Posterior vena cava (tissue), 2 donors: ENCODE measurements at places on chromosomes 16 and 17. TPM values are rescaled to one million over a fixed set of nuclear protein-coding genes. Genes with fewer than 3 reads are reported as not detected.

The CCL1 gene
- not detected for total RNA-seq

The PARD6A gene
- total RNA-seq, result 2.9 TPM

The CCL8 gene
- total RNA-seq, result 0.81 TPM

GRCh38 chr16:17350207-17350606, 120.6 kb downstream of the XYLT1 start:
- DNase-seq, result peak; percentile 80

GRCh38 chr17:34717092-34717491, 137.7 kb downstream of the TMEM132E start:
- no peak for DNase-seq

GRCh38 chr17:3935140-3935542, 18.9 kb upstream of the P2RX1 start:
- DNase-seq, result peak; percentile 84

DNA sequence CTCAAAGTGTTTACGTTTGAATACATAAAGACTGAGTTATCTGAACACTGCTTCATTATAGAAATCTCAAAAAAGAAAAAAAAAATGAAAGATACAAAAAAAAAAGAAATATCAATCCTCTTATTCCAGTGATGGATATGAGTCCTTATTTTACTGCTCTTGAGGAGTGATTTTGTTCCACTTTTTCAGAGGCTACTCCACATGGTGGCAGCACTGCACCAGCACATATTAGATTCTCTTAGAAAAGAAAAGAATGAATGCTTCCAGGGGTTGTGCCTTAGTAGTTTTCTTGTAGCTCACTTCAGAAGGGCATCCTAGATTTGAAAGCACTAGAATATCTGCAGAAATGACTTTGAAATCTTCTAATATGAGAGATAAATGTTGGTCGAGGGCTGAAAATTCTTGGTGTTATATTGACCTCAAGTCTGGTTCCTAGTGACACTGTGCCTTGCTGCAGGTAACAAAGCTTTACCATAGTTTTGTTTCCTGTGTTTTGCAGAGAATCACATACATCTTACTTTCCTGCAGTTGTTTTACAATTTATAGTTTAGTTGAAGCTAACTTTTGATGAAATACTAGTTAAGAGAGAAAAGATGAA, 25.9 kb downstream of the AP2B1 start:
- DNase-seq, result no peak

The KRTAP4-5 gene
- not detected for total RNA-seq

The UNC45B gene
- not detected for total RNA-seq

The OTOP3 gene
- not detected for total RNA-seq

GRCh38 chr16:53745086-53745485, 41.1 kb downstream of the FTO start:
- no peak for DNase-seq
